ENCODE measurements at places on chromosomes 3 and 15.

GRCh38 chr3:71724584-71725270 lies 475 bp downstream of the EIF4E3 start:
- DNase-seq: peak; percentile 47

- DNase-seq: peak; percentile 88
Measured at GRCh38 chr3:127035677-127036076, 52.8 kb downstream of the PLXNA1 start.

- peak; percentile 43 for DNase-seq
Measured at GRCh38 chr3:195101001-195101583, 169.9 kb downstream of the XXYLT1 start.

- DNase-seq: no peak
Measured at GRCh38 chr3:193693774-193694173, 100.8 kb downstream of the OPA1 start.

DNA sequence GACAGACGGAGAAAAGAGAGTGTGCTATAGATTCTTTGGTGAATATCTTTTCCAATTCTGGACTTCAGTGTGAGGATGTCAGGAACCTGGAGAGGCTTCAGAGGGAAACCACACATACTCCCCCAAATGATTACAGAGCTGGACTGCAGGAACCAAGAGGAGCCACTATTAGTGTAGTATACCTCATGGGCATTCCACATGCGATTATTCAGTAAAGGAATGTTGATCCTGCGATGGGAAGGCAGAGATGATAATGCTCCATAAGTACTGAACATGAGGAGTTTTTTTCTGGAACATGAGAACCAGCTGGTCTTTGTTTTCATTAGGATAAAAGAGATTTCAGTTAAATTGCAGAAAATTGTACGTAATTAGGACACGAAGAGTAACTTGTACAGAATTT lies 18.7 kb downstream of the STARD9 start:
- DNase-seq: no peak

DNA sequence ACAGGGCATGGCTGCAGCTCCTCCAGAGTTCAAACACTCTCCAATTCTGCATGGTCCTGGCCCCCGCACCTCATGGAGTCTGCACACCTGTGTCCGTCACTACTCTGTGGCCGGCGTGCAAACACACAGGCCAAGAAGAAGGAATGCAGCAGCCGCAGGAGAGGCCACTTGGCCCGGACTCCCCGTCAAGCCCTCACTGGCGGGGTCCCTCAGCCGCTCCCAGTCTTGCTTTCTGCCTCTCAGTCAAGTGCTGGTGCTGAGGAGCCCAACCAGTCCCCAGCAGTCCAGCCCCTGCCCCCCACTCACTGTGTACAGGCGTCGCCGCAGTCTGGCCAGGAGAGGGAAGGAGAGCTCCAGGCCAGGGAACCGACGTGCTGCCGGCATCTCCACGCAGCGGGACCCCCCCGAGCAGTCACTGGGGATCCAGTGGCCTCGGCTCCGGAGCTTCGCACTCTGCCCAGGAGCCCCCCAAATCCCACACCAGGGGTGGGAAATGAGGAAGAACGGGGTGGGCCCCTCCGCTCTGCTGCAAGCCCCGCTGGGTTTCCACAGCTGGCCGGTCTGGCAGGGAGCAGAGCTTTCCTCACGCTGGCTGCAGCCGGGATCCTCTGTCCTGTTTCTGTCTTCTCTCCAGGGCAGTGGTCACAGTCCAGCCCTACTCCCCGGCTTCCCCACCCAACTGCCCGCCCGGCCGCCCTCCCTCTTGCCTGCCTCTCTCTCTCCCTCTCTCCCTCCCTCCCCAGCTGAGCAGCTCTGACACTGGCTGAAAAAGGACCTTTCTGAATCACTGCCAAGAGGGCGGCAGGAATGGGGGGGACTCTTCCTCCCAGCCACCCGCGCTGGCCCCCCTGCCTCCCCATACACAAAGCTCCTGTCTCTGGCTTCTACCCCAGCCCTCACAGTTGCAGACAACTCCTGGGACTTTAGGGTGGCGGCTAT lies 16.0 kb downstream of the TNK2 start:
- peak; percentile 73 for DNase-seq

DNA sequence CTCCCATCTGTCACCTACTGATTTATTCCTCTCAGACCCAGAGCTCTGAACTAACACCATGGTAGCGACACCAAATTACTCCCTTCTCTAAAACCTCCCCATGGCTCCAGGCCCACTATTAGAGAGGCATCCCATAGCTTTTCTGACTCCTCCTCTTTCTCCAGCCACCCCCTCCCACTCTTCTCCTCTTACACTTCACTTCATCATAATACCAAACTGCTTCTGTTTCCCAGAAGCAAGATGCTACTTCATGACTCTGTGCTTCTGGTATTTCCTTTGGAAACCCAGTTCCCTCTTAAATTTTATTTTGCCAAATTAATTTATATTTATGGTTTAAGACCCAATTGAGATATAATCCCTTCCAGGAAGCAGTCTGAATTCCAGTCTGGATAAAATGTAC lies 465.1 kb upstream of the PDZRN3 start:
- peak; percentile 3 for DNase-seq

GRCh38 chr3:157581371-157581770 lies 78.2 kb upstream of the VEPH1 start:
- no peak for DNase-seq

DNA sequence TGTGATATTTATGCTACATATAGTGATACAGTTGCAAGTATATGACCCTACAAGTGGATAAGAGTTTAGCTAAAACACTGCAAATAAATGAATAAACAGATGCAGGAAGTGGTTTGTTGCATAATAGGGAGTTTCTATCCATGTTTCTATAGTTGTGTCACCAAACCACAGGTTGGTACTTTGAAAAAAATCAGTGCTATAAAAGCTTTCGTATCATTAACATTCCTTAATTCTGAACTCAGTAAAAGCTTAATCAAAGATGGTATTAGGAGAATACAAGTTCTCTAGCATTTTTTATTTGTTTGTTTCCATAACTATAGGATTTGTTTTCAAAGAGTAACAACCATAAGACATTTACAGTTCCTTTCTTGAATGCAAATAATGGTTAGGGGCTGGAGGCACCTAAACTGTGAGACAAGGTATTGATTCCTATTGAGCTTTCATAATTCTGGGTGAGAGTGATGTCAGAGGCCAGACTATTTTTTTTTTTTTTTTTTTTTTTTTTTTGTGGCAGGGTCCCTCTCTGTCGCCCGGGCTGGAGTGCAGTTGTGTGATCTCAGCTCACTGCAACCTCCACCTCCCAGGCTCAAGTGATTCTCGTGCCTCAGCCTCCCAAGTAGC lies 29.6 kb downstream of the CPOX start:
- DNase-seq: peak; percentile 70

- no peak for DNase-seq
Measured at GRCh38 chr15:37397266-37398022, 297.1 kb upstream of the MEIS2 start.

DNA sequence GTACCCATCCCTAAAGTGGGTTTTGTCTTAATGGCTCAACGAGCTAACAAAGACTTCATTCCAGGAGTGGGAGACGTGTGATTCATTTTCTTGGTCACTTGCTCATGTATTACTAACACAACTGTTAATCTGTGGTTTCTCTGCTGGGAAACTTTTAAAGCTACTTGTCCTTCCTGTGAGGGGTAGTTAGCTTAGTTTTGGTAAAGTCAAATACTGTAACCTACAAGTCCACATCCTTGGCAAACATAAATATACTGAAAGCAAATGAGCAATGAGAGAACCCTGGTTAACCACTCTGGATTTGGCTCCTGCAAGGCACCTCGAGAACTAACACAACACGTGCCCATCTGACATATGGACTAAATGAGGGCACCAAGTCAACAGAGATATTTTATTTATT lies 19.9 kb downstream of the NOX5 start:
- DNase-seq: peak; percentile 87

DNA sequence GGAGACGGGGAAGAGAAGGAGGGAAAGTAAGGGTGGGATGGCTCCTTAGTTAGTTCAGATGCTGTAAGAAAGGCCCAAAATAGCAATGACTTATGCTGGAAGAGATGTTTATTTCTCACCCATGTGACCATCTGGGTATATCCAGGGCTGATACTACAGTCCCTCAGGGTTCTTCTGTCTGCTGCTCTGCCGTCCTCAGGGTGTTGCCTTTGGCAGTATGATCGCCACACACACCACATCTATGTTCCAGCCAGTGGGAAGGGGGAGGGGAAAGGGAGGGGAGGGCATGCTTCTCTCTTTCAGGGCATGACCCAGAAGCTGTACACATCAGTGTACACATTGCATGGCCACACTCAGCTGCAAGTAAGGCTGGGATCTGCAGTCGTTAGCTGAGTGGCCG lies 10.2 kb downstream of the CD276 start:
- DNase-seq: peak; percentile 15

GRCh38 chr3:148500881-148501280 lies 196.8 kb upstream of the AGTR1 start:
- no peak for DNase-seq

- DNase-seq: no peak
Measured at GRCh38 chr3:16148213-16148612, 26.3 kb upstream of the GALNT15 start.

DNA sequence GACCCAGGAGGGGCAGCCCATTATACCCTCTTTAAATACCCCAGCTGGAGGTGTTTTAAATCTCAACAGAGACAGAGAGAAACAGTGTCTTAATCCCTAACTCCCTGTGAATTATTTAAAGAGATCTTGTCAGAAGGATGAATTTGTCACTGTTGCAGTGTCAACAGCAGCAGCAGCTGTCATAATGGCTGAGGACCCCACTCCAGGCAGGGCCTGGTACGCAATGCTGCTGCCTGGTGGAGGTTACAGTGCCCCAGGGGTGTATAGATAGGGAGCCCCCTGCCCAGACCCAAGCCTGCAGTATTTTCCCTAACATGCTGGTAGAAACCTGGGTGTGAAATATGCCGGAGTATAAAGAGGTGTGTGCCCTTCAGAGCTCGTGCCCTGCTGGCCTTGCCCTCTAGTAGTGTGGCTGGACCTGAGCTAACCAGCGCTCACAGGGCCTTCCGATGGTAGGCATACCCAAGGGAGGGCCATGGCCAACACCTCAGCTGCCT lies 143.0 kb downstream of the EPHB1 start:
- no peak for DNase-seq

DNA sequence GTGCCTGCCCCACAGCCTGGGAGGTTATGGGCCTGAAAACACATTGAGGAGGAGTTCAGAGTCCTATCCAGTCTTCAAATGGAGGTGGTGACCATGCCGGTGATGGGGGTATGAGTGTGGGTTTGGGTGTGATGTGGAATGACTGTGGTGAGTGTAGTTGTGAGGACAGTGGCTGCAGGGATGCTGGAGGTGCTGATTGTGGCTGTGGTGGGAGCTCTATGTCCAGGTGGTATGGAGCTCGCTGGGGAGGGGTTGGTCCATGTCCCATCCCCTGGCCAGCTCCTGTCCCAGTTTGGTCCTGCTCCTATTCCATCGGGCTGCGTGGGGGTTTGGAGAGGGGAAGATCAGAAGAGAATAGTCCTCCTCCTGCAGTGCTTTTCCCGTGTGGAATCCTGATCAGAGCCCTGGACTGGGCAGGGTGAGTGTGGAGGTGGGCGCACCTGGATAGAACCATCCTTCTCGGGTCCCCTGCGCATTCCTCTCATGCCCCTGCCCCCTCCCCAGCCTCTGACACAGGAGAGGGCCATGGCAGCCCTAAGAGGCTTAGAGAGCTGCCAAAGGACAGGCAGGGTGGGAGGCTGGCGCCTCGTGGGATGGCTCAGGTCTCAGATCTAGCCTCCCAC lies 23.0 kb upstream of the GOLGA6C start:
- DNase-seq: no peak

DNA sequence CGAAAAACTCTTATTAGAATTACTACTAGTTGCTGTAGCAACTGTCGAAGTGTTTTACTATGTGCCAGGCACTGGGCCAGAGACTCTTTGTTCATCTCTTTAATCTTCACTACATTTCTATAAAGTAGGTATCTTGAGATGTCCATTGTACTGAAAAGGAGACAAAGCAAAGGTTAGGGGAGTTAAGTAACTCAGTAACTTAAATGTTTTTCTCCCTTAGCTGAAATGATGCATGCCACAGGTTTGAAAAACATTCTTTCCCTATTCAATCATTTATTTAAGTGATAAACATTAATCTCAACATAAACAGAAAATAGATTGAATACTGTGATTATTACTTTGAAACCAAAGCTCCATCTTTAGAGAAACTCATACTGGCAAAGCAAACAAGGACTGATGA lies 776.2 kb downstream of the FHIT start:
- no peak for DNase-seq

DNA sequence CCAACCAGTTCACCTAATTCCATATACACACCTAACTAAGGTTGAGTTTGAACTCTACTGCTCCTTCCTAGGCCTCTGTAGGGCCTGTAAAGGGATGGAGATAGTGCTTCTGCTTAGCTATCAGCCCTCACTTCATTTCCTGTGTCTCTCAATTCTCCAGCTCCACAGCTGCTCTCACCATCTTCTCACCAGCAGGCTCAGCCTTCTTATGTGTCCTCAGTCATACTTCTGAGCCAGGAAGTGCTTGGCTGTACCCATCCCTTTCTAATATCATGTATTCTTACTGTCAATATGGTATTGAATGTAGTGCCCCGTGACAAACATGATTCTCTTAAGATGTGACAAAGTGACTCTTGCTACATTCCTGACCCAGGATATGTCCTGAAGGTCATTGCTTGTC lies 116.9 kb downstream of the SLC9A9 start:
- DNase-seq: no peak

DNA sequence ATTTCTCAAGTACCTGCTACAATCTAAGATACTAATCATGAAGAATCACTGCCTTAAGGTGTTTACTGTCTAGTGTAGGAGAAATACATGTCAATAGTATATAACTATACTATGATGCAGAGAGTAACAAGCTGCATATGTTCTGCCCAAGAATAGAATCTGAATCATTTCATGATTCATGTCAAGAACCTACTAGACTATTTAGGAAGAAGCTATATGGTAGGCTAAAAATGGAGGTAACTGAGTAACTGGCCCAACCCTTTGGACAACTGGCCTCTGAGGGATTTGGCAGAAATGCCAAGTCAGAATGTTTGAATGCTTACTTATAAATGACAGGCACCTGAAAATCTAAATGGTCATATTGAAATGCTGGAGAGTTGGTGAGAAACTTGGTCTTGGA lies 59.9 kb upstream of the DGKG start:
- no peak for DNase-seq

DNA sequence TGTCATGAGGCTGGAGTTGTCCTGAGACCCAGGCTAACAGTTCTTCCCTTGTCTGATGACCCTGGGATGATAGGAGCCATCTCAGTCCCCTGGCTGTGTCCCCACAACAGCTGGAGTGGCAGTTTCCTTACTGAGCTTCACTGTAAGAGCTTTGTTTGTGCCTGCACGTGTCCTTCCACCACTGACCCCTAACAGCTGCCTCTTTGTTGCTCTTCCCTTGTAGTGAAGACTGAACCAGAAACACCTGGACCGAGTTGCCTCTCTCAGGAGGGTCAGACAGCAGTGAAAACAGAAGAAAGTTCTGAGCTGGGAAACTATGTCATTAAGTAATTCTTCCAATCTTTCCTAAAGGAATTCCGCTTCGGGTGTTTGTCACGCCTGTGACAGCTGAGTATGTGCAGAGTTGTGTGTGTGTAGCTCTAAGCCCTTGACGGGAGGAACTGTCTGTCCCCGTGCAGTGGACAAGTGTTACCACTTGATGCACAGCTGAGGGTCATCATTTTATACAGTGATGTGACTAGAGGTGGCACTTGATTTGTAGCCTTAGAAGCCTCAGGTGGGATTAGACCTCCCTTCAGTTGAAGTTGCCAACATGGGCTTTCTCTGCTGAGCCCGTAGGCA lies 25.0 kb downstream of the MAP6D1 start:
- DNase-seq: no peak

- no peak for DNase-seq
Measured at GRCh38 chr15:101193806-101194545, 57.9 kb downstream of the CHSY1 start.

GRCh38 chr15:94029495-94029894 lies 201.9 kb upstream of the MCTP2 start:
- DNase-seq: peak; percentile 51
